ENCODE measurements at places on chromosomes 11 and 22.

DNA sequence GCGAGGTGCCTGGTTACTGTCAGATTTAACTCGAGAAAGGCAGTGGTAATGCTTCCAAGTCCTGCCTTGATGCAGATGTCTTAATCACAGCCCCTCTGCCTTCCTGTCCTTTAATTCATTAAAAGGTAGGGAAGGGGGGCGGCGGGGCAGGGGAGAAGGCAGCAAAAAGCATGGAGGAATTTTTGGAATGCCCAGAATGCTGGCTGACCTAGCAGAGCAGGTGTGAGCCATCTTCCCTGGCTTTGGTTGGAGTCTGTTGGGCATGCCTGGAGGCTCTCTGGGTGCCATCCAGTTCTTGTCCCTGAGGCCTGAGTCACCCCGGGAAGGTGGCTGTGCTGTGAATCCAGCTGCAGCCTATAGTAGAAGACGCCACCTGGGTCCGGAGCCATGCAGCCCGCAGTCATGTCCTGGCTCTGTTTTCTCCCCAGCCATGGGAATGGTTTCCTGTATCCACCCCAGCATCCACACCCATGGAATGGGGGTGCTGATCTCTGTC is 15.6 kb downstream of the KIAA1671 start:
- DNase-seq, result no peak

GRCh38 chr11:75655605-75656004 is 13.2 kb downstream of the MAP6 start:
- DNase-seq, result no peak

DNA sequence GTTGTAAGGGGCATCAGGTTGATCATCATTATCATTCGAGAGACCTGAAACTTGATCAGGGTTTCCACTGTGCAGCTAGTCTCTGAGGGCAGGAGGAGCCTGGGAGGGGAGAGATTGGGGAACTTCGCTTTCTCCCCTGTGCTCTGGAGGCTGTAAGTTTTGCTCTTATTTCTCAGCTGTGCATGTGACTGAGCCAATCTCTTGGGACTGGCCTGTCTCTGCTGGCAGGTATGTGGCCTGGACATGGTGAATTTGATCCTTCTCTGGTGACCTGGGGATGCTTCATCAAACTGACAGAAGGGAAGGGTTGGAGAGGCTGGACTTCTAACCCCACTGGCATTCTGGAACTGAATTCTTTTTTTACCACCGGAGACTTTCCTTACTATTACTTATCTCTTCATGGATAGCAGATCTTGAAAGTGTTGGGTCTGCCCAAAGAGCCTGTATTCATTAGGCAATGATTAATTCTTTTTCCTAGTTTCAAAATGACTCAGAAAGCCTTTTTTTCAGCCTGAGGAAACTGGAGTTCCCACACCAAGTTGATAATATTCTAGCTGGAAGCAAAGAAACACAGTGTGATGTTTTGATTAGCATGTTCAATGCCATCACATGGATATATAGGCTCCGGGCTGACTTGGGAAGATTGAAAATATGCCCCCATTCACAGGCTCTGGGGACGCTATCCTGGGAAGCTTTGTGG is 36.5 kb downstream of the TSPAN18 start:
- DNase-seq, result no peak

- no peak for DNase-seq
Measured at GRCh38 chr11:4577761-4578160, 3.8 kb upstream of the OR52I2 start.
